ENCODE measurements at places on chromosomes 4 and X. TPM values are rescaled to one million over a fixed set of nuclear protein-coding genes. Genes with fewer than 3 reads are reported as not detected.

The DSPP gene
- not detected for polyA plus RNA-seq

- DNase-seq: no peak
Observed at GRCh38 chr4:87410679-87411078, 11.7 kb upstream of the NUDT9 start.

- no peak for DNase-seq
Observed at GRCh38 chr4:155033604-155034003, 174.8 kb upstream of the NPY2R start.

DNA sequence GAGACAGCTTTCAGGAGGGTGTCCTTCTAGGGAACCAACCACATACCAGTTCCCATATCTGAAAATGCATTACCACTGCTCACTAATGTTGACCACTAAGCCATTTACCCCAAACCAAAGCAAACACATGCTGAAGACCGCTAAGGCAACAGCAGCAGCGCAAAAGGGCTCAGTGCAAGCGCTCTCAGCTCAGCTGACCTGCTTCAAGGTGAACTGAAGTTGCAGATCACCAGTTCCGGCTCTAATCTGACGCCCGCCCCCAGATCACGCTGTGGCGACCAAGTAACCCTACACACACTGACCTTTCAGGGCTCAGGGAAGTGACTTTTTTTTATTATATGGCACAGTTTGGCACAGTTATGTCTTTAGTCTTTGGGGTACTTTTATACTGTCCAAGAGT lies 5.8 kb downstream of the MECP2 start:
- DNase-seq: no peak

The OGT gene
- 196 TPM for polyA plus RNA-seq

DNA sequence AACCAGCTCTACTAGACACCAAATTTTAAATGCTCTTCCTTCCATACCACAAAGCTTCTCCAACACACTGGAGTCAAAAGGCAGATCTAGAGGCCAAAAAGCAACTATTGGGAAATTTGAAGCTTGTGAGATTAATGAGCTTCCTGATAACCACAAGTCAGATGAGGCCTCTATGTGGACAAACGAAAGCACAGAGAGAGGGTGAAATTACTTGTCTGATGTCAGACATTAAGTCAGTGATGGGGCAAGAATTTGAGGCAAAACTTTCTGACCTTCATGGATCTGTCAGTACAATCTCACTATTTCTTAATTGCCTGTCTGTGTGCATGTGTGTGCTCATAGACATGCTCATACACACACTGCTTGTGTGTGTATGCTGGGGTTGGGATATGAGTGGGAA lies 103.6 kb downstream of the GUCY2F start:
- DNase-seq: no peak

GRCh38 chrX:17744896-17745523 lies 7.7 kb downstream of the SCML1 start:
- no peak for DNase-seq

- no peak for DNase-seq
Observed at GRCh38 chrX:115719171-115719570, 158.2 kb downstream of the PLS3 start.

GRCh38 chrX:97743014-97743413 lies 859.3 kb downstream of the RPA4 start:
- no peak for DNase-seq

DNA sequence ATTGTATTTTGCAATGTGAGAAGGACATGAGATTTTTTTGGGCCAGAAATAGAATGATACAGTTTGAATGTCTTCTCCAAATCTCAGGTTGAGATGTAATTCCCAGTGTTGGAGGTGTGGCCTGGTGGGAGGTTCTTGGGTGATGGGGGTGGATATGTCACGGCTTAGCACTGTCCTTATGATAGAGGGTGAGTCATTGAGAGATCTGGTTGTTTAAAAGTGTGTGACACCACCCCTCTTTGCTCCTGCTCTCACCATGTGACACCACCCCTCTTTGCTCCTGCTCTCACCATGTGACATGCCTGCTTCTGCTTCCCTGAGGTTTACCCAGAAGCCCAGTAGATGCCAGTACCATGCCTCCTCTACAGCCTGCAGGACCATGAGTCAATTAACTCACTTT lies 1226.9 kb downstream of the PCDH7 start:
- DNase-seq: no peak

- DNase-seq: no peak
Observed at GRCh38 chr4:37905533-37906169, 14.8 kb downstream of the TBC1D1 start.

The KCTD8 gene
- 4.0 TPM for polyA plus RNA-seq

All from left renal pelvis (tissue), 4 donors.